ENCODE measurements at places on chromosomes 4 and X.

DNA sequence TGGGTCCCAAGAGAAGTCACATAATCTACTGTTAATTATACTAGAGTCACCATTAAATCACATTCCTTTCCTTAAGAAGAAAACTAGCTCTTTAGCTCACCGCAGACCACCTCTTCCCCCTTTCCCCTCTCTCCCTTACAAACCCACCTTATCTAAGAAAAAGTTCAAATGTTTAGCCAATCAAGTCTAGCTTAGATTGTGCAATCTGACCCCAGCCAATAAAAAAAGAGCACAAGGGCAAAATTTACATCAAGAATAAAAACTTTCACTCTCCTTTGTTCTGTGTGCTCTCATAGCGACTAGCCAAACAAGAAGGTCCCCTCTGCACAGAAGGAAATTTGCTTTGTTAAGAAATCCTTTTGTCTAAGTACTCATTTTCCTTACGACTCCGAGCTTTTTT, 76.3 kb downstream of the TMEM156 start:
- no peak for DNase-seq

DNA sequence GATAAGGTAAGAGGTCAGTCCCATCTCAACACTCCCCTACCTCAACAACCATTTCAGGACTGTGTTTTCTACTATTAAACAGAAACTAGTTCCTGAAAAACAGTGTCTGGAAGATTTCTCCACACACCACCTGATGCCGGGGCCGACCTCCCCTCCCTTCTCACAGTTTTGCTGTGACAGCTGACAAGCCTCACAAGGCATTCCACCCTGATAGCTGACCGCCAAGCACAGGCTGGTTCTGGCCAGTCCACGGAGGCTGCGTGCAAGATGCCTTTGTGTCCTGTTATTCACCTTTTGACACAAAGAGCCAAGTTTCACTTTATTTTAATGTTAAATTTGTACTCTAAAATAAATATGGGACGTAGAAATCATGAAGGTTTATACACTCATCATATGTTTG, 758.6 kb downstream of the PDHA2 start:
- DNase-seq, result no peak

DNA sequence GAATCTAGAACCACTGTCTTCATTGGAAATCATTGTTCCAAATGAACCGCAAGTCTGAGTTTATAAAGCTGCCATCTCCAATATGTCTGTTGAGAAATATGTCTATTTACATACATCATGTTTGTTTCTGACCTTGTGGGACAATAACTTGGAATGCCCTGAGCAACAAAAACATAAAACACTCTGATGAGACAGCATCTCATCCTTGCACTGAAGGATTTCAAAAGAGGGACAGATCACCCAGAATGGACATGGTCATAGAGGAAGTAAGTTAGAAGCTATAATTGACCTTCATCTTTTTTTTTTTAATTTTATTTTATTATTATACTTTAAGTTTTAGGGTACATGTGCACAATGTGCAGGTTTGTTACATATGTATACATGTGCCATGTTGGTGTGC, 22.5 kb downstream of the RXFP1 start:
- no peak for DNase-seq

DNA sequence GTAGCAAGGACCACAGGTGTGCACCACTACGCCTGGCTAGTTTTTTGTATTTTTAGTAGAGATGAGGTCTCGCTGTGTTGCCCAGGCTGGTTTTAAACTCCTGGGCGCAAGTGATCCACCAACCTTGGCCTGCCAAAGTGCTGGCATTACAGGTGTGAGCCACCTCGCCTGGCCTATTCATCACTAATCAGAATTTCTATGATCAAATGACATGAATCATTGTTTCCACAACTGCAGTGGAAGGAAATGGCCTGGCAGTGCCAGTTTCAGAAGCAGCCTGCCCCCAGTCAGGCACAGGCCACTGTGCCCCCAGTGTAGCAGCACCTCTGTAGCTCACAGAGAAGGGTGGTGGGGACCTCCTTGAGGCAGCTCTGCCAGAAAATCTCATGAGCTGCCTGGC, 66.0 kb upstream of the MSANTD1 start:
- no peak for DNase-seq

DNA sequence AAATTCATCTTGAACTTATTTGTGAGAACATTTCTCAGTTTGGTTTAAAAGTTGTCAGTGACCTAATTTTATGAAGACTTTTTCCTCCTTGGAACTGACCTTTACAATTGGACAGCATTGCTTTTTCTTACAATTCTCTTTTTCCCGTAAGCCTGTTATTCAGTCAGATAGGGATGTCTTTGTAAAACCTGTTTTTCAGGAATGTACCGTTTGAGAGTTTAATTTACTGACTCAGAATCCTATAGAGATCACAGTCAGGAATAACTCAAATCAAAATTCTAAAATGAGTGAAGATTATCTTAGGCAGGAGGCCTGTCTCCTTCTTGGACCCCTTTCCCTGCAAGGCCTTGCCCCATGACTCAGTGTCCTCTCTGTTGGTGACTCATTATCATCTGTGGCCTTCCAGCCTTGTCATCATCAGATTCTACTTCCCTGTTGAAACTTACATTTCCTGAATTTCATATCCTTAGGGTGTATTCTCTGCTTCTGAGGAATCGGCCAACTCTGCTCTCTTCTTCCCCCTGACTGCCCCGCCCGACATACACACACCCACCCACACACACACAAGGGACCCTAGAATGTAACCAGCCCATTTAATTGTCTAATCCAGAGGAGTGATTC, 99.8 kb downstream of the ARHGAP10 start:
- DNase-seq, result no peak

- DNase-seq, result no peak
Observed at GRCh38 chr4:121454251-121454979, 73.6 kb upstream of the QRFPR start.

GRCh38 chrX:106177982-106178321, 9.8 kb downstream of the PWWP3B start:
- DNase-seq, result no peak

- DNase-seq, result no peak
Observed at GRCh38 chrX:121455890-121456289, 408.5 kb downstream of the GLUD2 start.

DNA sequence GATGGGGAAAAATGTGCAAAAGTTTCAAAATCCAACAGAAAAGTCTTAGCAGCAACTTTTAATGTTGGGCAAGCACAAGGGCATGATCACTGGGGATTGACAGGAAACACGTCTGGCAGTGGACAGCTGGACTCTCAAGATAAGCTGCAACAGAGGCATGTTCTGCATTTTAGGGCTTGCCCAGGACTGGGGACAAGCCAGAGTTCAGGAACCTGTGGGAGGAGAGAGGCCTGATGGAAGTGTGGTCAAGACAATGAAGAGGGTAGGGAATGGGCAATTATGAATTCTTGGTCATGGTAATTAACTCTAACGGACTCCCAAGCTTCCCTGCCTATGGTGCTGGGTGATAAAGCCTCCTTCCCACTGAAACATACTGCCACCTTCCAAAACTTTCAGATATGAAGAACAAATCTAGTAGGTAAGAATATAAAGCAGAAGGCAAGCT, 48.4 kb downstream of the ANXA3 start:
- no peak for DNase-seq

- DNase-seq, result no peak
Observed at GRCh38 chr4:53752124-53752523, 160.8 kb upstream of the LNX1 start.

Measured in stimulated activated CD8-positive, alpha-beta memory T cell treated with anti-CD3 and anti-CD28 coated beads, Interleukin-2, amount 100 ng/mL, for 1 hour (primary cell).